Right ventricle myocardium superior (tissue), 1 donor: ENCODE measurements at places on chromosomes 1 and 21. TPM values are rescaled to one million over a fixed set of nuclear protein-coding genes. Genes with fewer than 3 reads are reported as not detected.

- no peak for DNase-seq
Measured at GRCh38 chr1:36755303-36756230, 272.9 kb upstream of the CSF3R start.

DNA sequence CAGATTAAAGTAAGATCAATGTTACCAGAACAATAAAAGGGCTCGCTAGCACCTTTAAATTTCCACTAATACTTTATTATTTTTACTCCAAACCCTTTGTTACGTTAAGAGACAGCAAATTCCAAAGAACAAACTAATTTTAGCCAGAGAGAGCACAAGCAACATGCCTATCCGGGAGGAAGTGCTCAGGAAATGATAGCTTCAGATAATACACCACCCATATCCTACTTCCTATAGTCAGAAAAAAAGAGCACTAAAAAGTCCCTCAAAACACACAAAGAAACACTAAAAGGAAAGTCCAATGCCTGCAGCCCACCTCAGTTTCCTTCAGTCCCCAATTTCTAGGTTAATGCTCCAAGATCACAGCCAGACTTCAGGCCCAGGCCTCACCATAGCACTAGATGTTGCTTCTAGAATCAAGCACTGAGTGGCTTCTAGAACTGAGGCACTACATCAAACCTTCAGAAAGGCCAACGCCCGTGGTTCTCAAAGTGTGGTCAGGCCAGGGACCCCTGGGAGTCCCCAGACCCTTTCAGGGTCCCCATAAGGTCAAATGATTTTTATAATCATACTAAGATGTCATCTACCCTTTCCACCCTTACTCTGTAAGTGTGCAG, 142.6 kb downstream of the PSMG1 start:
- no peak for DNase-seq

Gene GFI1
- 0.19 TPM for total RNA-seq

Gene FBXO2
- 2.3 TPM for total RNA-seq

DNA sequence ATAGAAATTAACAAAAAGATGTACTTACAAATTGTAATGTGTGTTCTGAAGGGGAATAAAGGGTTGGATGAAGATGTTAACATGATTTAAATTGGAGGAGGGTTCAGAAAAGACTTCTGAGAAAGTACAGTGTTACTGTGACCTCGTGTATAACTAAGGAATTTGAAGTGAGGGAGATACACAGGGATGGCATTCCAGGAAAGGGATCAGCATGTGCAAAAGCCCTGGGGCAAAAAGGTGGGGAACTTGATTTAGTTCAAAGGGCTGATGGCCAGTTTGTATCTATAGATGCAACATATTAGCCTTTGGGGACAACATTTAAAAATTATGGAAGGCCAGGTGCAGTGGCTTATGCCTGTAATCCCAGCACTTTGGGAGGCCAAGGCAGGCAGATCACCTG, 33.3 kb upstream of the DEGS1 start:
- DNase-seq, result no peak

DNA sequence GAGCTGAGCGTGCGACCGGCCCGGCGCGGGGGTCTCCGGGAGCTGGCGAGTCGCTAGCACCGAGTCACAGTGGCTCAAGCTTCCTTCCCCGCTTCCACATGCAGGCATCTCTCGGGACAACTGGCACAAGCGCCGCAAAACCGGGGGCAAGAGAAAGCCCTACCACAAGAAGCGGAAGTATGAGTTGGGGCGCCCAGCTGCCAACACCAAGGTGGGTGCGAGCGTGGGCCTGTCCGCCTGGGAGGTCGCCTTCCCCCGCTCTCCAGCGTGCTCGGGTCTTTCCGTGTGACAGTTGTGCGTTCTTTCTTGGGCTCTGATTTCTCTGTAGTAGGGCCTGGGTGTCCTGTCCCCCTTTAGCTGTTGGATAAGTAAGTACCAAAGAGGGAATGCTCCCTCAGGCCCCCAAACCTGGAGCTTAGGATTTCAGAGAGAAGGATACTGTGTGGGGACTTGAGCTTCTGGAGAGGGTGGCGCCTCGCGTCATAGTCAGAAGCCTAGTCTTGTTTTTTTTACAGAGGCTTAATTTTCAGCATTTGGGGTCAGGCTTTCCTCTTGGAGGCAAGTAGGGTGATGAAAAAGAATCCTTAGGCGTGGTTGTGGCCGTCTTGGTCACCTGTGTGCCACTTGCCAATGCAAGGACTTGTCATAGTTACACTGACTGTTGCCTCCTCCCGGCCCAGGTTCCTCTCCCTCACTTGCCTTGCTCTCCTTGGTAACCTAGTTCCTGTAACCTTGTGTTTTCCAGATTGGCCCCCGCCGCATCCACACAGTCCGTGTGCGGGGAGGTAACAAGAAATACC, 790 bp downstream of the RPS8 start:
- no peak for DNase-seq

DNA sequence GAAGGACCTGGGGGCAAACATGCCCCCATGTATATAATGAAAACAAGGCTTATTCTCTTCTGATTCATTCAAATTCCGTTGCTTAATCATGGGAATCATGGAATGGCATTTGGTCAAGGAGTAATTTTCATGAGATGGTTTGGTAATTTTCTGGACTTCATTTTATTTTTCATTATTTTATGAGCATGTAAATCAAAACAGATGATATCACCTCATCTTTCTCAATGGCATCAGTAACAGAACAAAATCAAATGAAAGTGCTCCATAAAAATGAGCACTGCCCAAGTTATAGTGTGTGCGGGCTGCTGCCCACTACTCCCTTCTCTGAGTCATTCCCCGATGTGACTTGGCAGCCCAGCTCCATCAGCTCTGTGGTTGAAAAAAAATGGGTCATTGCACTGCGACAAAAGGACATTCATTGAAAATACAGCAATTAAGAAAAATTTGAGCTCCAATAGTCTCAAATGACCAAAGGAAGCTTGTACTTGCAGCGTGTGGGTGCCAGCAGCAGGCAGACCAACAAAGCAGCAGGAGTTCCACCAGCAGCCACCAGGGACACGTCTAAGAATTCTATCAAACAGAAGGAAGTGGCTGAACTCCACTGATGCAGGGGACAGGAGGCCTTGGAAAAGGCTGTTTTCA, 84.3 kb upstream of the VAV3 start:
- DNase-seq, result peak; percentile 76

DNA sequence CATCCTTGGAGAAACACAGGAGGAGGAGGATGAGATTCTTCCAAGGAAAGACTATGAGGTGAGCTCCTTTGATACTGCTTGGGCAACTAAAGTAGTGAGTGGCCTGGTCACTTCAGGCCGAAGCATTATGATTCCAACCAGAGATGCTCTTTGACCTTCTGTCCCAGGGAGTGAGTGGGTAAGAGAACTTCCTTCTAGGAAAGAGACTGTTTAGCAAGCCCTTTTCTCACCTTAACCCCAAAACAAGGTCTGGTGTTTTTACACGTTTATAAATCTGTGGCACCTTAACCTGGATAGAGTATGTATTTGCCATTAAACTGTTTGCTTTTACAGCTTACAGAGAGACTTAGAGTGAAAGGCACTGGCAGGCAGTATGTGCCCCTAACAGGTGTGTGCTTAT, 1.1 kb downstream of the CLCN6 start:
- DNase-seq, result no peak

- DNase-seq, result no peak
Measured at GRCh38 chr1:172820475-172821158, 161.7 kb downstream of the FASLG start.

Gene OLIG2
- not detected for total RNA-seq

DNA sequence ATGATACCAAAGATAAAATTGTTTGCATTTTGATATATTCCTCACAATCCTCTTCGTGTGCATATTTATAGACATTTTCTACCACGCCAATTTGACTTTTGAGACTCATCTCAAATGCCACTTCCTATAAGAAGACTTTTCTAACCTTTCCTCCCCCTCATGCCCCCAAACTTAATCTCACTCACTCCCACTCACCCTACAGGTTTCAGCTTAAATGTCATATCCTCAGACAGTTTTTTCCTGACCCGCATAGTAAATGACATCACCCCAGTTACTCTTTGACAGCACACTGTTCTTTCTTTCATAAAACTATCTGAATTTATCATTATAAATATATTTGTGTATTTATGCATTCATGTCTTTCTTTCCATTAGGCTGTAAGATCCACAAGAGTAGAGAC, 29.6 kb upstream of the RGS8 start:
- DNase-seq, result no peak

Gene KCNC4
- 4.2 TPM for total RNA-seq
